ENCODE measurements at places on chromosomes 13 and 19.

GRCh38 chr19:6674868-6675305 is 4.9 kb upstream of the TNFSF14 start:
- no peak for DNase-seq

GRCh38 chr13:77600701-77601100 is 65.2 kb downstream of the SCEL start:
- no peak for DNase-seq

GRCh38 chr19:30719189-30719998 is 347.2 kb downstream of the ZNF536 start:
- peak; percentile 70 for DNase-seq

DNA sequence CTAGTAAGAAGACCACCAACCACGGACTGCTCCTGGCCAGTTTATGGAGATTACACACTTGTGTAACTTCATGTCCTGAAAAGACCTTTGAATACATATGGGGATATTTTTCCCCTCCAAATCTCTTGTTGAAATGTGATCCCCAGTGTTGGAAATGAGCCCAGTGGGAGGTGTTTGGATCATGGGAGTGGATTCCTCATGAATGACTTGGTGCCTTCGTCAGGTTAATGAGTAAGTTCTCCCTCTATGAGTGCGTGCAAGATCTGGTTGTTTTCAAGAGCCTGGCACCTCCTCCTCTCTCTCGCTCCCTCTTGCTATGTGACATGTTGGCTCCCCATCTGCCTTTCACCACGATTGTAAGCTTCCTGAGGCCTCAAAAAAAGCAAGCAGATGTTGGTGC is 769.0 kb upstream of the SLITRK1 start:
- DNase-seq = no peak

GRCh38 chr19:17420475-17420924 is 653 bp downstream of the MVB12A start:
- DNase-seq = peak; percentile 54

DNA sequence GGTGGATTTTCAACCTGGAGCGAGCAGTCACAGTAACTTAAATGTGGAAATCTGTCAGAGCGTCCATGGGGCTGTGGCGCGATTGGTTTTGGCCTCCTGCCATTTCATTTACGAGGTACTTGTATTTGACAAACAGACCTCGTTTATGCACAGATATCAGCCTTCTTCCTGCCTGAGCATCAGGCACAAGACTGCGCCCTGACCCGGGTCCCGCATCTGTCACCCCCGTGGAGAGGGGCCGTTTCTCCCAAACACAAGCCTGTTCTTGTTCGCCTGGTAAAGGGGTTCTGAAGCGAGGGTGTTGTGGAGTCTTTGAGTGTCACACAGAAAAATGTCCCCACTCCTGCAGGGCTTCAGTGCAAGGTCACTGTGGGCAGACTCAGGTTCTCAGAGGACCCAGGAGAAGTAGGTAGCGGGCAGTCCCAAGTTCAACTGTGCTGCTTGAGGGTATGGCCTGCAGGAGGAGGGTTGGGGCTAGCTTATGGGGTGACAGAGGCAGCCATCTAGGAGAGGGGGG is 202.3 kb downstream of the URI1 start:
- no peak for DNase-seq

DNA sequence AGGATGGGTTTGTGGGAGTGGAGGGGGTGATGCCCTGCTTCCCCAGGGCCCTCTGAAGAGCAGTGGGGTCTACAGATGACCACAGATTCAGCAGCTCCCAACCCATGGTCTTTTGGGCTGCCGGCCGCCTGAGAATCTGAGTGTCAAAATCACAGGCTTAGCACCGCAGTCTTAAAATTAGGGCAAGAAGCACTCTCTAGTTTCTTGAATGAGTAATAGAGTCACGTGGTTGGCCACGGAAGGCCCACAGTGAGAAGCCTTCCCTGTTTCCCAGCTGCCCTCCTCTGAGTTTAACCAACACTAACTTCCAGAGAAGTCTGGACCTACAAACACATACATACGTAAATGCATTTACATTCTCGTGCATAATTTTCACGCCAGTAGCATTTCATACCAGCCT is 5.2 kb downstream of the PRMT1 start:
- DNase-seq = no peak

DNA sequence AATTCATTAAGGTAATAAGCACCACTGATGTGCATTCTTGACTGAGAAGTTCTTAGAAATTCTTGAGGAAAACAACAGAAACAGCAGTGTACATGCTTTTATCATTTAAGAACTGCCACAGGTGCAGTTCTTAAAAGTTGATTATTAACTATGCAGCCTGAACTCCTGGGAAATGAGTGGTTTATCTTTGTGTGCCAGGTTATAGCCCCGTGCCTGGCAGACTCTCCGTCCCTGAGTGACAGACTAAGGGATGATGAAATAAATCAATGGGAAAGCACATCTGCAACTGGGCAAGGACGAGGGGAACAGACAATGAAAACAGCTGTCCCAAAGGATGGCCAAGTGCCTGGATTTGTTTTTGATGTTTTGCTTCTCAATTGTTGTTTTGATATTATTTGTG is 84.4 kb upstream of the SPATA13 start:
- no peak for DNase-seq

DNA sequence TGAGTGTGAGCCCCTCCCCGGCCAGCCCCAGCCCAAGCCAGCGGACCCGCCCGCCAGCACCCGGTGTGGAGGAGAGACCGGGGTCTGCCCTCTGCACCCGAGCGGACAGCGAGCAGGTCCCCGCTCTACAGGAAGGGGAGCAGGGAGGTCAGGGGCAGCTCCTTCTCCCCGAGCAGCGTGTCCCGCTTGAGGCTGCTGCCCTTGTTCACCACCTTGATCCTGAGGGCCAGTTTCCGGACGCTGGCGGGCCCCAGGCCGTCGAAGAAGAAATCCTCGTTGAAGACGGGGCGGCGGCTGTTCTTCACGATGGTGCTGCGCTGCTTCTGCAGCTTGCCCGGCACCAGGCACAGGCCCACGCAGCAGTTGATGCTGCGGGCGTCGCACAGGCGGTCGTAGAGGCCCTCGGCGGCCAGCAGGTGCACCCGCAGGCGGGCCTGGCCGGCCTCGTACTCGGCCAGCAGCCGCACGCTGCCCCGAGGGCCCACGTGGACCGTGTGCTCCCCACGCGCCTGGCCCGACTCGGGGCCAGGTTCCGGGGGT is 1.9 kb downstream of the C2CD4C start:
- no peak for DNase-seq

DNA sequence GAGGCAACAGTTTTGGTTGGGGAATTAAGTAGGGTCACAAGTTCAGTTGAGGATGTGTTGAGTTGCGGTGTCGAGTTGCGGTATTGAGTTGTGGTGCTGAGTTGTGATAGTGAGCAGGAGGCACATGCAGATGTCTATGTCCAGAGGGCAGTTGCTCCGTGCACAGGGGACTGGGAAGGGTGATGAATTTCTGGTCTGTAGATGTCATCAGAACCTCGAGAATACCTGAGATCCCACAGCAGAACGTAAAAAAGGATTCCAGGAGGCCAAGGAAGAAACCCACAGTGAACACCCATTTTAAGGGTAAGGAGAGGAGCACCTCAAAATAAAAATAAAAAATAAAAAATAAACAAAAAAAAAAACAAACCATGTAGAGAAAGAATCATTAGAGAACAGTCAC is 354.4 kb upstream of the ARGLU1 start:
- no peak for DNase-seq

- DNase-seq = peak; percentile 46
Observed at GRCh38 chr19:45508861-45509691, 1.8 kb downstream of the VASP start.

DNA sequence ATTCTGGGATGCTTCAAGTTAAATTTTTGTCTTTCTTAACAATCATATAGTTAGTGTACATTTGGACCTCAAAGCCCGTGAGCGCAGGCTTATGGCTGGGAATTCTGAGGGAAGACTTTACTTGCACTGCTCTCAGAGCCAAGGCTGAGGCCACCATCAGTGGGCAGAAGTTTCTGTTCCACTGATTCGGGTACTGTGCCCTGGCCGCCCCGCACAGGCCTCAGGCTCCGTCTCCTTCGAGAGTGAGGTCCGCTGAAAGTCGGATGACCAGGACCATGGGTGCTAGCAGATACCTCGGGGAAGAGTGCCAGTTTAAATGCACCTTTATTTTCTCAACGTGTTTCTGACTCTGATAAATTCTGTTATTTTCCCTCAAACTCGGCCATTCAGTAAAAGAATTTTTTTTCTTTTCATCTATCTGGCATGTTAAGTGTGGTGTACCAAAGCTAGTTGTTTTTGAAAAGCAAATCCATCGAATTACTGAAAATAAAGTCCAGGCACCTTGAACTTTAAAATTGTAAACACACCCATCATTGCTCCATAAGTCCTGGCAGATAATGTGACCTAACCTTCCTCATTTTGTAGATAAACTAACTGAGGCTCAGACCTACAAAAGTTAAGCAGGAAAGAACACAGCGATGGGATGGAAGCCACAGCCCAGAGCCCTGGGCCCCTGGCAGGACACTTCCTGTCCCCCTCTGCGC is 126.7 kb downstream of the SOX1 start:
- no peak for DNase-seq

DNA sequence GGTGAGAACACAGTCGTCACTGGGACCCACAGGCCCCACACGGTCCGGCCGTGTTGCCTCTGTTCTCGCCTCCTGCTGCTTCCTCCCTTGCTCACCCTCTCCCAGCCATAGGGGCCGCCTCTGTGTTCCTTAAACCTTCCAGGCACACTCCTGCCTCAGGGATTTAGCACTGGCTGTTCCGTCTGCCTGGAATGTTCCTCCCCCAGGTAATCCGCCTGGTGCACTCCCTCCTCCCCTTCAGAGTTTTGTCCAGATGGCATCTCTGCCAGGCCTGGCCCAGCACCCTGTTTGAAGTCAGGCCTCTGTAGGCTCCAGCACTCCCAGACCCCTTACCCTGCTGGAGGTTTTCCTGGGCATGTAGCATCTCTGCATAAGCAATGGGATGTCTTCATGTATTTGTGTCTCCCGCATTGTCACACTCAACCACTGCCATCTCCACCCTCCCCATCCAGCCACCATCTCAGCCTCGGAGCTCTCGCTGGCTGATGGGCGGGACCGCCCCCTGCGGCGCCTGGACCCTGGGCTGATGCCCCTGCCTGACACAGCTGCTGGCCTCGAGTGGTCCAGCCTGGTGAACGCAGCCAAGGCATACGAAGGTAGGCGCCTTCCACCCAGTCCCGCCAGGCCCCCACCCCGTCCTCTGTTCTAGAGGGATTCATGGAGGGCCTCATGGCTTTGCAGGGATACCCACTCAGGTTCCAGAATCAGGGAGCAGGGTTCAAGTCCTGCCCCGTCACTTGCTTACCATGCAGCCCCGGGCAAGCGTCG is 25.9 kb downstream of the DPF1 start:
- DNase-seq = no peak

GRCh38 chr13:95403349-95404140 is 102.3 kb upstream of the ABCC4 start:
- DNase-seq = no peak

DNA sequence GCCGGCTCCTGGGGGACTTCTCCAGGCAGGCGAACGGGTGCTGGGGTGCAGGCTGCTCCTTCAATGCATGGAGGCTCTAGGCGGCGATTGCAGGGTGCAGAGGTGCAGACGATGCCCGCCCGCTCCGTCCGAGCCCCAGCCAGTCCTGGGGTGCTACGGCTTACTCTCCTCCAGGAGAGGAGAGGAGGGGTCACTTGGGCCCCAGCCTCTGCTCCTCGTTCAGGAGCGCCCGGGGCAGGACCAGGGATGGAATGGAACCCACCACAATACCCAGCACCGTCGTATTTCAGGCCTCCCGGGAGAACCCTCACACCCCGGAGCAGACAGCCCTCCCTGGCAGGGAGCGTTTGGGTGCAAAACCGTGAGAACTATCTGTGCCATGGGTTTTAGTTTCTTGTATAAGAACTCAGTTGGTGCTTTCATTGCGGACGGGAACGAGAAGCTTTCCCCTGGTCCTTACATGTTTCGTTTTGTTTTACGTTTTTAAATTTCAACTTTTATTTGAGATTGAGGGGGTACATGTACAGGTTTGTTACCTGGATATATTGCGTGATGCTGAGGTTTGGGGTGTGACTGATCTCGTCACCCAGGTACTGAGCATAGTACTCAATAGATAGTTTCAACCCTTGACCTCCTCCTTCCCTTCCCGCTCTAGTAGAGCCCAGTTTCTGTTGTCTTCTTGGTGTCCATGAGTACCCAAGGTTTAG is 46.8 kb downstream of the ARHGEF18 start:
- no peak for DNase-seq

GRCh38 chr13:48562296-48563066 is 29.6 kb upstream of the RCBTB2 start:
- no peak for DNase-seq

DNA sequence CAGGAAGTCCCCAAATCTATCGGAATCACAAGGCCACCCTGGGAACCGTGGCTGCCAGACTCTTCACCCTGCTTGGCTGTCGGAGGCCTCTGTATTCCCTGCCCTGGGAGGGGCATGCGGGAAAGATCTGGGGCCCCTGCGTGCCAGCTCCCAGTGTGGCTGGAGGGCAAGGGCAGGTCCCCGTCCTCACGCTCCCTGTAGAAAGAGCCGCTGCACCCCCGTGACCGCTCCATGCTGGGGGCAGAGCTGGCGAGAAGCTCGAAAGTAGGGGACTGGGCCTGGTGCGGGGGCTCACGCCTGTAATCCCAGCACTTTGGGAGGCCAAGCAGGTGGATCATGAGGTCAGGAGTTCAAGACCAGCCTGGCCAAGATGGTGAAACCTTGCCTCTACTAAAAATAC is 208.4 kb upstream of the SOX1 start:
- no peak for DNase-seq

DNA sequence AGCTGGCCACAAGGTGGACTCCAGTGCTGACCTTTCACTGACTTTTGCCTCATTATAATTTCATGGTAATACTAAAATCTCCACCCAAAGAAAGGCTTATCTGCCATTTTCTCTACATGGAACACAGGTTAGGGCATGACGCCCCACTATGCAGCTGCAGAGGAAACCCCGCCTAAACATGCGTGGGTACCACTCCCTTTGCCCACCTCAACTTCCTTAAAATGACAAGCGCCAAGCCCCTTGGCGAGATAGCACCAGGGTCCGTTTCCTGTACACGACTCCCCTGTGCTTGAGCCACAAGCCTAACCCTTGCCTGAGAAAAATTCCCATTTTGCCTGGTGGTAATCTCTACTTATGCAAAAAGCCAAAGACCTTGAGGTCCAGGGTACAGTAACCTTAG is 36.0 kb upstream of the PABPC3 start:
- no peak for DNase-seq

DNA sequence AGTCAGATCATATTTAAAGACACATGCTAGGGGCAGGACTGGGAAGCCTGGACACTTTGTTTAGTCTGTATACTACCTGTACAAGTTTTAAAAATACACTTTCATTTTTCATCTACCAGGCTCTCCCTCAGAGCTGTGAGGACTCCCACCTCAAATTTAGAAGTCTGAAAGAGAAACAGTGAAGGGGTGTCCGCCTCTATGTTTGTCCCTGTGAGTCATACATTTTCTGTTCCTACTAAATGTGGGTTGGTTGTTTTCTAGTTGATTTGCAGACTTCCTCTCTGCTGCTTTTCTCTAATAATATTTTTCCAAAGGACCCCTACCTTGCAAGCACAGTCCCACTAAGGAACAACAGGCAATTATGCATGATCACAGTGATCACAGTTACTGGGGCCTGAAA is 110.5 kb downstream of the ENOX1 start:
- no peak for DNase-seq

Data from BE2C (cell line).